ENCODE measurements at places on chromosomes 7 and 10.

DNA sequence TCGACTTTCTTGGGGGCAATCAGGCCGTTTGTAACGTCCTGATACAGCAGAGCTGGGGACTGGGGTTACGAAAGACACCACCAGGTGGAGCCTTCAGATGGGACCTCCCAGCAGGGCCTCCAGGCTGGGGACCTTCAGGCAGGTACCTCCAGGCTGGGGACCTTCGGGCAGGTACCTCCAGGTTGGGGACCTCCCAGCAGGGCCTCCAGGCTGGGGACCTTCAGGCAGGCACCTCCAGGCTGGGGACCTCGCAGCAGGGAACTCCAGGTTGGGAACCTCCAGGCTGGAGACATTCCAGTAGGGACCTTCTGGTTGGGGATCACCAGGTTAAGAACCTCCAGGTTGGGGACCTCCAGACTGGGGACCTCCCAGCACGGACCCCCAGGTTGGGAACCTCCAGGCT is 23.5 kb upstream of the GPR146 start:
- DNase-seq: no peak

GRCh38 chr10:120587061-120587460 is 130.0 kb downstream of the PLPP4 start:
- DNase-seq: no peak

DNA sequence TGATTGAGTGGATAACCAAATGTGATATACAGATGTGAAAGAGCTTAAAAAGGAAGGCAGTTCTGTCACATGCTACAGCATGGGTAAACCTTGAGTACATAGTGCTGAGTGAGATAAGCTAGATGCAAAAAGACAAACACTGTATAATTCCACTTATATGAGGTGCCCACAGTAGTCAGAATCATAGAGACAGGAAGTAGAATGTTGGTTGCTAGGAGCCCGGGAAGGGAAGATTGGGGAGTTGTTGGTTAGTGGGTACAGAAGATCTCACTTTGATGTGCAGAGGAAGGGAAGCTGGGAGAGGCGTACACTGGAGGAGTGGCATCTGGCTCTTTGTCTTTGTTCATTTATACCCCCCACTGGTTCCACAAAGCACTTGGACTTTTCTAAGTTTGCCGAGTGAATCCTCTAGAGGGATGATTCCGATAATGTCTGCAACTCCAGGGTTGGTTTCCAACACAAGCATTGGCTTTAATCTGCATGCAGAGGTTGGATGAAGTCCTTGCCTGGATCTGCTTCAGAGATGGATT is 39.5 kb downstream of the TSPAN14 start:
- DNase-seq: no peak

- DNase-seq: no peak
Observed at GRCh38 chr10:20381761-20382160, 515.4 kb downstream of the NEBL start.

GRCh38 chr7:131574741-131575140 is 18.3 kb upstream of the PODXL start:
- DNase-seq: no peak

- no peak for DNase-seq
Observed at GRCh38 chr7:77401002-77401401, 15.1 kb downstream of the GSAP start.

DNA sequence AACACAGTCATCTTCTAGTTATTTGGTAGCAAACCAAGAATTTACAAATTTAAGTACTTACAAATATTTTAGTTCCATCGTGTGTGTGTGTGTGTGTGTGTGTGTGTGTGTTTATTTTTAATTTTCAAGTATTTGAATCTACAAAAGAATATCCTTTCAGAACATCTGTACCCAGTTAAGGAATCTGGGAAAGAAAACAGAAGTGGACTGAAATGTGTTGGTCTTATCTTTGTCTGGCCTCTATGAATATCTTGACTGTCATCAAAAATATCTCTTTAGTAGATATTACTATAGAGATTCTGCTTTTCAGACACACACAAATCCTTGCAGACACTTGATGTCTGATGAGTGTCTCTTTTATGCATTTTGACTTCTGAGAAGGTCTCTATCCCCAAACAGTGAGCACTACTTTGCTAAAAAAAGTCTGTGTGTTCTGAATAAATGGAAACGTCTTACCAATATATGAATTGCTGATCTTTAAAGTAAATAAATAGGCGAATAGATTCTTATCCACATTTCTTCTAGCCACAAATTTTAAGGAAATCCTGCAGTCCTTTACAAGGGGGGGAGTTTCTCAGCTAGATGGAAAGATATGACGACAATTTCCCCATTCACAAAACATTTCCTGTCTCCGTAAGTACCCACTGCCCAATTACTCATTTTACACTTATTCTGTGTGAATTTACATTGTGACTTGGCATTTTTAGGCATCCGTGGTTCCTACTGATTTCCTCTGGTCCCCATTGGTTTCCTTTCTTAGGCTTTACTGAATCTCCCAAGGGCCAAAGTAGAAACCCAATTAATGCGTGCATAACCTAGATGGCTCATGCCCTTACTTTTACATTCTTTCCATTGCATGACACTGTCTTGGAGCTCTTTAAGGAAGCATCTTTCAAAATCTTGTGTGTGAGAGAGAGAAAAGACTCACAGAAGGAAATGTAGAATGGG is 36.0 kb downstream of the NRCAM start:
- no peak for DNase-seq

- DNase-seq: no peak
Observed at GRCh38 chr7:148436135-148436534, 154.4 kb upstream of the C7orf33 start.

GRCh38 chr7:116075351-116076145 is 45.0 kb upstream of the TFEC start:
- no peak for DNase-seq

DNA sequence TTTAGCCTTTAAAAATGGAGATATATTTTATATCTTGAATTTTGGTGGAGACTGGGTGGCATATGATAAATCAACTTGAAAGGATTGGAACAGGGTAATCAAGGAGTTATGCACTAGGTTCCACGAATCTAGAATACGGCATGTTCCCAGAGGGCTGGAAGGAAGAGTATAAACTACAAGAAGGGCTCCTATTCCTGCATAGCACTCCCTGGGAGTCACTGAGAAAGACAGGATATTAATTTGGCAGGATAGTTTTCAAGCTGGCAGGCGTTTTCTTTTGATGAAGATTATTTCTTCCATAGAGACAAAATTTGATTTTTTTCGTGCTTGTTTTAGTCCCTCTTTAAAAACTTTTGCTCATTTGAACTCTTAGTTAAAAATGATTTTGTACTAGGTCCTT is 119.7 kb downstream of the VWC2 start:
- DNase-seq: no peak

DNA sequence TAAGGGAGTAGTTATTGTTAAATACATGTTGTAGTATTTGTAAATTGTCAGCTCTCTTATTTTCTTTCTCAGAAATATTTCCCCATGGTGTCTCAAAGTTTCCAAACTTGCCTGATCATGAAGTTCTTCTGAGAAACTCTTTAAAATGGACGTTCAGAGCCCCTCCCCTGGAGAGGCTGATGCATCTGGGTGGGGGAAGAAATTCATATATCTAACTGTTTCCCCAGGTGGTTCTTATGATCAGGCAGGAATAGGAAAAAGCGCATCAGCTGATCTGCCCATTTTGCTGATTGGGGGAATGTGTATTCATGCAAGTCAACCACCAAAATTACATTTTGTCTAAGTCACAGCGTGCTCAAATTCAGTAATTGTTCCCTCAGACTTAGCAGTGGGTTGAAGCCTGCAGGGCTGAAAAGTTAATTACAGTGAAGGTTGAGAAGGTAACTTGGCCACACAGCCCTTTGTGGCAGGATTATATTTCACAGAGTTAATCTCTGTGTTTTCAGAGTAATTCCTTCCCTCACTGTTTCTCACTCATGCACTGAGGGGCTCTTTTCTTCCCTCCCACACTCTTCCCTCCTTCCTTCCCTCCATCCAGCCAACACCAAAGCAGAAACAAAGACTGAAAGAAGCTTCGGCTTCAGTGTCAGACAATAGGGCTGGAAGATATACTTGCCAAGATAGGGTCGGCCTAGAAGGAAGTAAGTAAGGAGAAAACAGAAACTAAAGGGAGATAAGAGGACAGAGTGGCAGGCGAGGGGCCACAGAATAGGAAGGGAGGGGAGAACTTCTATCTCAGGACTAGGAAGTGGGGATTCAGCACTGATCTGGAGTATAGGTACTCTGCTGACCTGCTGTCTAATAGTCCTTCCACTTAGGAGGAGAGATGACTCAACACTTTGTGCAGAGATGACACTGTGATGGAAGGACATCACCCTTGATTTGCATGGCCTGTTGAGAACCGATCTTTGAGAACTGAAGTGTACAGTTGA is 50.5 kb upstream of the STARD3NL start:
- DNase-seq: no peak

DNA sequence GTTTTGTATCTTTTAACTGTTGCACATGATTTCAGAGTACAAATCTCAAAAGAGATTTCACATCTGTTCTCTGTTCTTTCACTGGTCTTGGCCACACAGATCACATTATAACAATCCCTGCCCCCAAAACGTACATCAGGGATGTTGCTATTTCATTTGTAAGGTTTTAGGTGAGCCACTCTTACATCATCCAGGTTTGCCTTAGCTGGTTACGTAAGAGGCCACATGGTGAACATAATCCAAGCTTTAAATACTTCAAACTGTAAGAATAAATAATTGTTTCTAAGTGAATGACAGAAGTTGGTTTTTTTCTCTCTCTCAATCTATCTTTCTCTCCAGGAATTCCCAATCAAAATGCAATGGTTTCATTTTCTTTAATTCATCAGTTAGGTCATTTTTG is 245.9 kb upstream of the HGF start:
- no peak for DNase-seq

- DNase-seq: no peak
Observed at GRCh38 chr7:156897673-156898072, 4.7 kb upstream of the LMBR1 start.

DNA sequence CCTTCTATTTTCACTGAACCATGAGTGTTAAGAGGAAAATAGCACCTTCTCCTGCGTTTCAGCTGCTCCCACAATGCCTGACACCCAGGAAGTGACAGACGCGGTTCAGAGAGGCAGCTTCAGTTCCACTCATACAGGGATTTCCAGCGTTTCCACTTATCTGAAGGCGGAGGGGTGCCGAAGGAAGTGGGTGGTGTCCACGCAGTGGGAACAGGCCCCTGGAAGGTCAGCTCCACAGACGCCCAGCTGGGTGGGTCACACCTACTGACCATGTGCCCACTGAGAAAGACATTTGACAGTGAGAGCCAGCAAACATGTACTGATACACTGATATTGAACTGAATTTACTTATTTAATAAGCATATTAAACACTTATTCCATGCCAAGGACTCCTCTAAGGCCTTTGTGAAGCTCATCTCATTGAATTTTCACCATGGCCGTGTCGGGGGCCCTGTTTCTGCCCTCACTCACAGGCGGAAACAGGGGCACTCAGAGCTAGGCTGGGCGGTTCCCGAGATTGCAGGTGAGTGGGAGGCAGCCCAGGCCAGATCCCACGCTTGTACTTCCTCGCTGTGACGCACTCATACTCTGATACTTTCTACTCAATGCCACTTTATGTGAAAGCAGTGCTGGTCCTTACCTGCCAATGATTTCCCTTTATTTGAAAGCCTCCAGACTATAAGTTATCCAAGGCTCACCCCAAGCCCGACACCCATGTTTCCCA is 96.8 kb downstream of the TCERG1L start:
- DNase-seq: no peak

DNA sequence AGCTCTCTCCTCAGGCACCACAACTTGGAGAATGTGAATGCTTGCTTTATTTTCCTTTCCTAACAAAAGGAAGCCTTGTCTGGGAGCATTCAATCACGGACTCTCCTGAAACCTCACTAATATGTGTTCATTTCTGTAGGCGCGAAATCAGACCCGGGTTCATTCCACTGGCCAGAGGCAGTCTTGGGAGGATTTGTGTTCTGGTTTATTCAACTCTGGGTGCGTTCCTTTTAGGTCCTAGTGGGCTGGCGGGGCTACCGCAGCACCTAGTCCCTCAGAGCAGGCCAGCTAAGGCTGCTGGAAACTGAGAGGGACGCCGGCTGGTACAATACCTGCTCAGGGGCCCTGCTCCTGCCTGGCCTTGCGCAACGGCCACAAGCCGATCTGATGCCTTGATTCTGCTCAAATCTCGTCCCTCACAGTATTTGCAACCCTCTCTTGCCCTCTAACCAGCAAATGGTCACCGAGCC is 7.5 kb downstream of the HOXA4 start:
- no peak for DNase-seq

DNA sequence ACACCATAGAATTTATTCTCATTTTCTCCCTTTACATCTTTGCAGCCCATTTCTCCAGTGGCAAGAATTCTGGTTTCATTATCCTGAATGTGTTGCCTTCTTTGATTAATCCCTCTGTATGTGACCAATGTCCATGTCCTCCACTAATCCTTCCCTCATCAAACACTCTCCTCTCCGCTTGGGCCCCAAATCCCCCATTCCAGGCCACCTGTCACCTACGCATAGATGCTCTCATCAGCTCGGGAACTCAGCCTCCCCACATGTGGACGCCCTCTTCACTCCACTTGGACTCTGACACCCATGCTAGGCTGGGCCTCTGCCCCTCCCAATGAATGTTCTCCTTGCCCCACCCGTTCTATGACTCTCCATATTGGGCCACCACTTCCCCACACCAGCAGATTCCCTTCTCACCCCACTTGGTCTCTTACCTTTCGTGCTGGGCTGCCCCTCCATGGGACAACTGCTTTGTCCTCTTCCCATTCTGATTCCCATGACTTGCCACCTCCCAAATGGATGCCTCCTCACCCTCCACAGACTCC is 18.7 kb upstream of the RBM20 start:
- DNase-seq: no peak

GRCh38 chr10:48285710-48286109 is 11.2 kb upstream of the FRMPD2 start:
- DNase-seq: no peak

- DNase-seq: no peak
Observed at GRCh38 chr7:33790746-33791145, 114.6 kb upstream of the BMPER start.

GRCh38 chr10:108598320-108598695 is 1325.0 kb downstream of the XPNPEP1 start:
- no peak for DNase-seq

DNA sequence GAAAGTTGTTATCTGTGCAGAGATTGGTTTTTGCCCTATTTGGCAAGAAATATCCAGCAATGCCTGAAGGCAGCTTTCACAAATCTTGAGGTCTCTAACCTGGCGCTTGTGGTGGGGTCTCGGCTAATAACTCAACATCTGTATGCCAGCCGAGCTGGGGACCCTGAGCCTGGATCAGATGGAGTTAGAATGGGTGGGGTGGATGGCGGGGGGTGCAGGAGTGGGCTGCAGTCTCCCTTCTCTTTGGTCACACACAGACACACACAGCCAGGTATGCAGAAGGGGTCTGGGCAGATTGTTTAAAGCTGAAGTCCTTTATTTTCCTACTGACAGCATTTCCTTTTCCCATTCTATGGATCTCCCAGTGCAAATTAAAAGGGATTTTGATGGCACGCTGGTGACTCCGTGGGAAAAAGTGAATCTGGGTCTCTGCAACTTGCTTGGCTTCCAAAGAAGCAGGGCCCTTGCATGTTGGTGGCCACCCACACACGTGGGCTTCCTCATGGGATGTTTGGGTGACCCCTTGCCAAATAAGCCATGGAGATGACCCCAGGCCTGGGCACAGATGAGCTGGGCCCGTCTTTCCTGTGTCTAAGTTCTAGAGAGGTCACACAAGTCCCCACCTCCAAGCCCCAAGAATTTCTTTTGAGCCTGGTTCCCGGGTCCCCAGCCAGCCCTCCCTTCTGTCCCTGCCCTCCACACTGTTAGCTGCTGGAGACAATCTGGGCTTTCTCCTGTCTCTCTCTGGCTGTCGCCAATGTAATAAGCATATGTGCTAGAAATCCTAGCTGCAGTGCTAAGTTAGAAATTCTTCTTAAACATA is 39.9 kb upstream of the EMX2 start:
- no peak for DNase-seq

Measured in cortex of kidney (tissue), 1 donor.